ENCODE measurements at places on chromosomes 2 and 18.

GRCh38 chr18:59141294-59142068 is 1.8 kb downstream of the SEC11C start:
- no peak for DNase-seq

DNA sequence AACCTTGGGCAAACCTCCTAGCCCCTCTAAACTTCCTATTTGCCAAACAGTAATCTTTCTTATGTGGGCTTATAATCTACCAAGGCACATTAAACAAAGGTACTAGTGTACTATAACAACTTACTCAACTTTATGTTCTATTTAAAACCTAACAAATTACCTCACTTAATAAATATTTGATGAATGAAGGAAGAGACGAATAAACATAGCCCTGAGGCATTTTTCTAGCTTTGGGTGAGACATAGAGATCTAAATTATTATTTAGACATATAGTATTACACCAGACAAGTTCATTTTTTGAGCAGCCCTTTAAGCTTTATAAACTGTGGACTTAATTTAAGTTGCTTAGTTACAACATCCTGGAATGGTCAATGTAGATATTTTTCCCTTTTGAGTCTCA is 104.6 kb downstream of the UNC80 start:
- no peak for DNase-seq

DNA sequence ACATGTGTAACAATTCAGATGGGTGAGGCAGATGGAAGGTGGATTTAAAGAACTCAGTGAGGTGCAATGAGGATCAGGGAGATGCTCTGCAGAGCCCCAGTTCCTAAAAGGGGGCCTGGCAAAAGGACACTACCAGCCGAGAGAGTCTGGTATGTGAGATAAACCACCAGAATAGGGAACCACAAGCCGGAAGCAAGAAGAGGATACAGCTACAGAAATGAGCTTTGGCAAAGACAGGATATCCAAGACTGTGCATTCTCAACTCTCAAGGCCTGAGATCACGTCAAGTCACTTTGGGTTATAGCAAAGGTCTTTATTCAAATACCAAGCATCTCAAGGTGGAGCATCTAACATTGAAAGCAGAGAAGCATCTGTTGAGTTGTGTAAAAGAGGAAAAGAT is 293.5 kb downstream of the ARHGAP15 start:
- no peak for DNase-seq

GRCh38 chr2:24730481-24730880 is 62.7 kb downstream of the PTRHD1 start:
- DNase-seq: no peak

DNA sequence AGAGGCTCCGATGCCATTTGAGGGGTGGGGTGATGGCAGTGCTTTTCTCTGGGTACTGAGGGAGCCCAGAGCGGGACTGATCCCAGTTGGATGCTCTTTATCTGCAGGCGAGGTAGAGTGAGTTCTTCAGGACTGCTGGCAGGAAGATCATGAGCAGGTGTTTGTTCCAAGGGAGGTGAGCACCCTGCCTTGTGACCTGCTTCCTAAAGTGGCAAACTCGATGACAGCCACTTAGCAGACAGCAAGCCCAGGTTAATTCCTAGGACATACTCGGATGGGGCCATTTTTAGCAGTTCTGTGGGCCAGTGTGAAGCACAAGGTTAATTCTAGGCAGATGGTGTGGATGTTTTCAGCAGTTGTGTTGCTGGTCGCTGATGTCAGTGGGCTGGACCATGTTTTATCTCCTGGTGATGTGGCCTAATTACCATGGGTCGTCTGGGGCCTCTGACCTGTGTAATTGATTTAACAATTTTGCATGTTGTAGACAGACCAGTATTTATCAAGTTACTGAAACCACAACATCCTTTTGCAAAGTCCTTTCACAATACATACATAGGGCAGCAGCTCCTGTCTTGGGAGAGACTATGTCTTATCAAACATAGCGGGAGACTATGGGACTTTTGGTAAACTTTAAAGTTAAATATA is 4.9 kb downstream of the FKBP1B start:
- DNase-seq: no peak

DNA sequence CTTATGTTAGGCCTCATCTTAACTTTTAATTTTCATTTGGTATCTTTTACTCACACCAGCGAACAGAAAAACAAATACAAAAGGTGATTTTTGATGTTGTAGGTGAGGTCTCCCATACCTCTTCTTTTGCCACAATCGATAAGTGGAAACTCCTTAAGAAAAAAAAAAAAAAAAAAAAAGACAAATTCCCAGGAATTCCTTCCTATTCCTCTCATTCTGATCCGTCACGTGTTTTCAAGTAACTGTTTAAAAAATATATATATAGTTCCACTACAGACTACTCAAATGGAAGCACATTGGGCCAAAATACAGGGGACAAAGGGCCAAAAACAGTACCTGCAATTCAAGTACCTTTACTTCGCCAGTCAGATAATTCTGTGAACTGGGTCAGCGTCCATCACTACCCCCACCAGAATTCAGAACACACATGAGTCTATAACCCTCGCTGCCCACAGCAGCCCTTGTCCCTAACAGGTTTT is 16.5 kb downstream of the NMUR1 start:
- DNase-seq: no peak

Data from fibroblast of upper back skin (primary cell).